ENCODE measurements at places on chromosomes 1 and 21.

GRCh38 chr1:1891349-1892078, 627 bp upstream of the GNB1 start:
- DNase-seq, result peak; percentile 26

DNA sequence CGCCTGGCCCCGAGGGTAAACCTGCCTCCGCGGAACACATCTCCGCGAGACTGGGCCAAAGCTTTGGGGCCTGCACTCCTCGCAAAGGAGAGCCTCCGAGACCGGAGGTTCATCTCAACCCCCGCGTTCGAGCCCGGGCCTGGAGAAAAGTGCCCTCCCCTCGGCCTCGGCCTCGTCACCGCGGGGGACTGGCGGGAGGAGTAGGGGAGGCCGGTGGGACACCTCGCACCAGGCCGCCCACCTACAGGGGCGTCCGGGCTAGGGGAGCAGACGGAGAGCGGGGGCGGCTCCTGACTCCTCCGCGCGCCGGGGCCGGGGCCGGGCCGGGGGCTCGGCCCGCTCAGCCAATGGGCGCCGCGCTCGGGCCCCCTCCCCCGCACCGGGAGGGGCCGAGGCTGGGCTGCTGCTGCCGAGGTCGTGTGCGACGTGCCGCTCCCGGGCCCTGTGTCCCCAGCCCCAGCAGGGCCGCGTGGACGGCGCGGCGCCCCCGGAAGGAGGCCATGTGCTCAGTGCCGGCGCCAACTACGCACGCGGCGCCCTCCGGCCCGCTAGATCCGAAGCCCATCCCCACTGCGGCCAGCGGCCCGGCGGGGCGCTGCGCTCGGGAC, 684 bp downstream of the SLC2A1 start:
- peak; percentile 47 for DNase-seq

- no peak for DNase-seq
These were observed 253.1 kb upstream of the IRF2BP2 start for GRCh38 chr1:234862944-234863515.

GRCh38 chr1:167465018-167465417, 53.3 kb downstream of the CD247 start:
- no peak for DNase-seq

DNA sequence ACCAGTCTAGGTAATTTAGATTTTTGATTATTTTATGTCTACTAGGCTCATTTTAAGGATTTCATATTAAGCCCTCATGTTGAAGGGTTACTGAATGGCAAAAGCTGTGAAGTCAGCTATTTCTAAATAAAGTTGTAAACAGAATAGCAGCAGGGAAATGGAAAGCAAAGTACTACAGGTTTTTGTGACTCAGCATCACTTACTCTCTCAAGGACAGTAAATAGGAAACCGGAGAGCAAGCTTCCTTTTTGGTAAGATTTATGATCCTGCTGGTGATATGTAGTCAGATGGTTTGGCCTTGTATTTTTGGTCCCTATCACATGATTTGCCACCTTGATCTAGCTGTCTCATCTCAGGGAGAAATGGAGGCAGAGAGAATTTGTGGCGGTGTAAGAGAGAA, 226.0 kb downstream of the RPS6KC1 start:
- DNase-seq, result no peak

DNA sequence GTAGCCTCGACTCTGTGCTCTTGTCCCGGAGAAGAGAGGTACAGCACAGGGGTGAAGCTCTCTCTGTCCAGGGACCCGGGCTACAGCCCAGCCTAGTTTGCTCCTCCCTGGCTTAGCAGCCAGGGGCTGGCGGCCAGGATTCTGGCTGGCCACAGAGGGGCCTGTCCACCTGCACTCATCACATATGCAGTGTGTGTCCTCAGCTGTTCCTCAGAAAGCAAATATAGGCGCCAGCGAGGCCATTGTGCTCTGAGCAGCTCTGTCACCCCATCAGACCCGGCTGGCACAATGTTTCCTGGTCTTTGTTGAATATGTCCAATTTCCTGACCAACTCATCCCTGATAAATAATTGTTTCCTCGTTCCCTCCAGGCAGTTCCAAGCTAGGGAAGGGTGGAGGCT, 28.5 kb downstream of the KCND3 start:
- no peak for DNase-seq

- no peak for DNase-seq
These were observed 6.0 kb upstream of the TRAPPC10 start for GRCh38 chr21:44006017-44006619.

DNA sequence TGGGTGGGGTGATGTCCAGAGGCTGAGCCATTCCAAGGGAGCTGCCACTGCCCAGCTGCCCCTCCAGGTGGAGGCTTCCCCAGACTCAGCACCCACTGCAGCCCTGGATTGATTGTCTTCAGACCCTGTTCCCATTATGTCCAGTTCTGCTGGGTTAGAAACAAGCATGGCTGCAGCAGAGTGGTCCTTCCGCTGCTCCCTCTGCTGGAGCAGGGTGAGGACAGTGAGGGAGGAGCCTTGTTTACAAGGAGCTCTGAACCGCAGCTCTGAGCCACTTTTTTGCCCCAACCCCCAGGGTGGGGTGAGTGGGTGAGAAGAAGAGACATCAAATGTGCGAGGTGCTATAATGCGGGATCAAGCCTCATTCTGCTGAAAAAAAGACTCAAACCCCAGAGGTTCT, 2.3 kb downstream of the TNNT2 start:
- no peak for DNase-seq

- DNase-seq, result no peak
These were observed 254.8 kb downstream of the OLFM3 start for GRCh38 chr1:101741910-101742309.

GRCh38 chr1:84479998-84480397, 932 bp downstream of the RPF1 start:
- DNase-seq, result no peak

DNA sequence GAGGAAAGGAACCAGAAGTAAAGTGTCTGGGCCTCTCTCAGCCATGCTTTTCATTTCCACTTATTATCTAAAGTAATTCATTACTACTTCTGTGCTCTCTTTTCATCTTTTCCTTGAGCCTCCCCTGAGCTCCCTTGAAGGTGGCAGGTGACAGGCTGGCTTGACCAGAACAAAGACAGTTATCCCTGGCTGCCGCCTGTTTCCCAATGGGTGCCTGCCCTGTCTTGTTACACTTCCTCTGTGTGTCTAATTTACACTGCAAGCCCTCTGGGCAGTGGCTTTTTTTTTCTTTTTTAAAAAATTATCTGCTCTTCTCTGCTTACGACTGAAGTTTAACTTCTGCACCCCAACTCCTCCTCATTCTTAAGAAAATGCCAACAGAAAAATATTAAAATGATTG, 113.4 kb downstream of the NGF start:
- DNase-seq, result no peak

GRCh38 chr1:21652101-21652936, 16.8 kb downstream of the RAP1GAP start:
- DNase-seq, result no peak

DNA sequence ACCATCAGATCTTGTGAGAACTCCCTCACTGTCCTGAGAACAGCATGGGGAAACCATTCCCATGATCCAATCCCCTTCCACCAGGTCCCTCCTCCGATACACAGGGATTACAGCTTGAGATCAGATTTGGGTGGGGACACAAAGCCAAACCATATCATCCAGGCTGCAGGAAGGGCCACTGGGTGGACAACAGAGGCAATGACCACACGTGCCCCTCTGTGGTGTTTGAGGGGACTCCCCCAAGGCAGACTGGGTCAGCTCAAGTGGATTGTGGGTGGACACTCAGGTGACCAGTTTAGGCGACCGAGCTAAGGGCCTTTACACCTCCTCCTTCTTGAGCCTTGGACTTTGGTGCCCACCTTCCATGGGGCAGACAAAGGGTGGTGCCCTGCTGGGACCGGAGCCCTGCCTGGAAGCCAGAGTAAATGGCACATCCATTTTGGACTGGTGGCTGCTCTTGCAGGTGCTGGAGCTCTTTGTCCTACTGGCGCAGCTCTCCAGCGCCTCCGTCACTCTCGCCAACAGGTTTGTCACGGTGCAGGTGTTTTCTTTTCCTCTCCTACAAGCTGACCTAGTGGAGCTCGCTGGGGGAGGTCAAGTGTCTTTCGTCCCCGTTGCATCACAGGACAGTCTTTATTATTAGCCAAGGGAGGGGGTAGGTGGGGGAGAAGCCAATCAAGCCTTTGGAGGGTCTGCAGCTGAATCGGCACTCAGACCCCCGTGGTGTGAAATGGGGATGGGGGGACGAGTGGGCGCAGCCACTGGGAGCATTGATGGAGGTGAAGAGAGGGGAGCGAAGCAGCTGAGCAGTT, 37.6 kb downstream of the CRYAA start:
- no peak for DNase-seq

- no peak for DNase-seq
These were observed 22.8 kb downstream of the COA6 start for GRCh38 chr1:234396092-234396491.

GRCh38 chr1:76695535-76695934, 171.7 kb upstream of the ST6GALNAC5 start:
- no peak for DNase-seq

DNA sequence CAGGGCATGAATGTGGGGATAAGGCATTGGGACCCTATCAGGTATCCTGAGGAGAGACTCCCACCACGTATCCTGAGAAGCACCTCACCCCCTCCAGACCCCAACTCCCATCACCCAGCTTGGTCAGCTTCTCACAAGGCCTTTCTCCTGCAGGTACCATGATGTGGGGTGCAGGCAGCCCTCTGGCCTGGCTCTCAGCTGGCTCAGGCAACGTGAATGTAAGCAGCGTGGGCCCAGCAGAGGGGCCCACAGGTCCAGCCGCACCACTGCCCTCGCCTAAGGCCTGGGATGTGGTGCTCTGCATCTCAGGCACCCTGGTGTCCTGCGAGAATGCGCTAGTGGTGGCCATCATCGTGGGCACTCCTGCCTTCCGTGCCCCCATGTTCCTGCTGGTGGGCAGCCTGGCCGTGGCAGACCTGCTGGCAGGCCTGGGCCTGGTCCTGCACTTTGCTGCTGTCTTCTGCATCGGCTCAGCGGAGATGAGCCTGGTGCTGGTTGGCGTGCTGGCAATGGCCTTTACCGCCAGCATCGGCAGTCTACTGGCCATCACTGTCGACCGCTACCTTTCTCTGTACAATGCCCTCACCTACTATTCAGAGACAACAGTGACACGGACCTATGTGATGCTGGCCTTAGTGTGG, 1.3 kb downstream of the GPR3 start:
- no peak for DNase-seq

GRCh38 chr1:160238408-160238807, 23.9 kb downstream of the DCAF8 start:
- DNase-seq, result no peak

- DNase-seq, result peak; percentile 69
These were observed 5.1 kb downstream of the LMNA start for GRCh38 chr1:156119503-156120209.

DNA sequence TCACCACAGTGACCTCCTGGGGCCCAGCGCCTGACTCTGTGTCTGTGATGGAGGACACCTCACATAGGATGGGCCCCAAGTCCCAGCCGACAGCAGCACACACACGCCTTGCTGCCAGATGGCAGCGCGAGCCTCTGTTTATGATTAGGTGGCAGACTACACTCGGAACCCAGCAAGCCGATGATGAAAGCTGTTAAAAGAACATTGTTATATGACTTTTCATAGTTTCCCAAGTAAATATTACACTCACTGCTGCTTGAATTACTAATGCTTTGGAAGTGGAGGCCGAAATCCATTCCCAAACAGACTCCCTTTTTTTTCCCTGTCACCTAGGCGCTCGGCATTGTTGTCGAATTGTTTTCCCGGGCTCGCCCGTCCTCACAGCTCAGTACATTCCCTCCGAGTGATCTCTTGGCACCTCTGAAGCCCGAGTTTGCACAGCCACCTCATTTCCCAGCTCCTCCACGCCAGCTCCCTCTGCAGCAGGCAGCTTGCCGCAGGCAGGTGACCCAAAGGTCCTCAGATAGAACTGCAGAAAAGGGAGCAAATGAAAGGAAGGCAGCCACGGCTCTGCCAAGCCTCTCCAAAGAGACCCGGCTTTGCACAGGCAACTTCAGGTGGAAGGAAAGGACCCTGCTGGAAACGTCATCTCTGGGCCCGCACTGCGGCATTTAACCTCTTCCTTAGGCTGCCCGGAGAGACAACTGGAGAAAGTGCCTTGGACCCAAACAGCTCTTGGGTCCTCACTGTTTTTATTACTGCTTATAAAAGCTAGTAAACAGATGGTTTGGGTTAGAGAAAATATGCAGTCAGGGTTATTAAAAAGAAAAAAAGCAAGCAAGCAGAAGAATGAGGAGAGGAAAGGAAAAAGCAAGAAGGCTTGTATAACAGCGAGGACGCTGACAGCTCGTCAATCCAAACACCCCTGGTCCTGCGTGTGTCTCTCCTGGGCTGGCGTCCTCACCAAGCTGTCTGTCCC, 72.2 kb upstream of the SLC25A33 start:
- DNase-seq, result no peak

- no peak for DNase-seq
These were observed 44.6 kb downstream of the WASF2 start for GRCh38 chr1:27445177-27445936.

DNA sequence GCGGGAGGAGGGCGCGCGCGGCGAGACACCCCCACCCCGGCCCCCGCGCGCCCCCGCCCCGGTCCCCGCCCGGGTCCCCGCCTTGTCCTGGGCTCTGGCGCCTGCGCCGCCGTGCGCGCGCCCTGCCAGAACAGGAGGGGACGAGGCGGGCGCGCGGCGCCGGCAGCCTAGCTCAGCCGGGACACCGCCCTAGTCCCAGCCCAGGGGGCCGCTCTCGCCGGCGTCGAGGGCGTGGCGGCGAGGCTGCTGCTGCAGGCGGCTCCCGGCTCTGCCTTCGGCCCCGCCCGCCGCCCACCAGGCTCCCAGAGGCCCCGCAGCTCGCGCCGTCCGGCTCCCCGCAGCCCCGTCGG, at the start of gene RCAN3:
RCAN3 (plus strand) TSS at position 128 of the 350 bp plus-strand sequence. CDS start 11,537 bp downstream, outside the sequence.
- DNase-seq, result peak; percentile 59

DNA sequence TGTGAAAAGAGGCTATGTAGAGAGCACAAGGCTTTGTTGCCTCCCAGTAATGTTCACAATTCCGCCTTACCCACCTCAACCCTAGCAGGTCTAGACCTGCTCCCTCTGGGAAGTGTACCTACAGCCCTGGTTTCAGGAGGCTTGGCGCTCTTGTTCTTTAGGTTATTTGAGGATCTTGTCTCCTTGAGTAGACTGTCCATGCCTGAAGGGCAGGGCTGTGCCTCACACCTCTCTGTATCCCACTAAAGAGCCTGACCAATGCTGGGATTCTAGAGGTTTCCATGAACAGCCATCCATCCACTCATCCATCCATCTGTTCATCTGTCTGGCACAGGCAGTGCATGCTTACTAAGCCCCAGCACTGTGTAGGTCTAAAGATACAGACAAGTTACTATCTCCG, 1.0 kb downstream of the RAB7B start:
- no peak for DNase-seq

- DNase-seq, result no peak
These were observed 390.7 kb upstream of the ZP4 start for GRCh38 chr1:238281418-238281817.

All from hematopoietic multipotent progenitor cell treated with erythropoietin and hydrocortisone succinate and interleukin-3 and kit ligand, for 15 days (in vitro differentiated cells).